ENCODE measurements at places on chromosomes 6 and 20. TPM values are rescaled to one million over a fixed set of nuclear protein-coding genes. Genes with fewer than 3 reads are reported as not detected.

GRCh38 chr20:47350181-47350550 is 6.3 kb downstream of the ZMYND8 start:
- no peak for DNase-seq

GRCh38 chr20:63696628-63697356 is at the start of gene TNFRSF6B:
TNFRSF6B (plus strand) TSS chr20:63696652; CDS start chr20:63696768, 116 bp downstream.
- DNase-seq = no peak

- no peak for DNase-seq
Measured at GRCh38 chr6:45439861-45440388, 62.2 kb upstream of the SUPT3H start.

DNA sequence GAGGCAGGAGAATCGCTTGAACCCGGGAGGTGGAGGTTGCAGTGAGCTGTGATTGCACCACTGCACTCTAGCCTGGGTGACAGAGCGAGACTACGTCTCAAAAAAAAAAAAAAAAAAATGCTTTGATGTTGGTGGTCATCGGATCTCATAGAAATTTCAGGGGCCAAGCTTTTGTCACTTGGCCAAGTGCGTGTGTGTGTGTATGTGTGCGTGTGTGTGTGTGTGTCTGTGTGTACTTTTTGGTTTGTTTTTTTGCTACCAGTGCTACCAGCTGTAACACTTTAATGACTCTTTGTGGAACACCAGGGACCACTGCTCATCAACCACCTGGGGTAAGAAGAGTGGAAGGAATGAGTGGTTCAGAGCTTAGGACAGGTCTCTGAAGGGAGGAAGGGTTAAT is 49.7 kb downstream of the TRAF3IP2 start:
- no peak for DNase-seq

The XKR7 gene
- total RNA-seq = not detected

All from foreskin keratinocyte (primary cell).